NCI-H1694 (cell line): ENCODE measurements at places on chromosomes 13 and 19.

DNA sequence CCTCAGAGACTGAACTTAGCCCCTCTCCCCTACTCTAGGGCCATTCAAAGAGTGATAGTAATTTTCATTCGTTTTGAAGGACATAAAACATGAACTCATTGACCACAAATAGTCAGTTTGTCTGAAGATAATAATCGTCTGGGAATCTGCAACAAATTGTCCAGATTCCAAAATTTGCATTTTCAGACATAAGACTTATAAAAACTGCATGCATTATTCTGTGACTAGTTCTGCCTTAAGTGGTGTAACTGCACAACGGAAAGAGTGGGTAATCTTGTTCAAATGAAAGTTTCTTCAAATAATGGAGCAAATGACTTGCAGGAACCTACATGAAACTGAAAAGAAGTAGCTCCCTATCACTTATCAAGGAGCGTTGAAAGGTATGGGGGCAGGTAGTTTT is 8.4 kb downstream of the CSNK1A1L start:
- DNase-seq, result no peak

DNA sequence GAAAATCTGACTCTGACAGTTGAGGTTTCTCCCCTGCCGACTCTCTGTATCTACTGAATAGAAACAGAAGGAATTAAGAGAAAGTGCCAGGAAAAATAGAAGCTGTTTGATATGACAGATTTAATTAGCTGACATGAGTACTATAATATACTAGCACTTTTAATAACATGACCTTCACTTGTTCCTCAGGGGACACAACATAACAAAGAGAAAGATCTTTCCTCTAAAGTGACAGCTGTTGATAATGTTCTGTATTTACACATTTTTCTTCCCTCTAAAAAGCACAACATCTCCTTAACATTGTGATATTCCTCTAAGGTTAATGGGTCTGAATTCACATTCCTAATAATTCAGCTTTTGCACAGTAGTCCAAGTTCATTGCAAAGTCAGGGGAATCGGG is 1136.0 kb downstream of the PCDH17 start:
- no peak for DNase-seq

GRCh38 chr13:34750078-34750931 is 191.8 kb upstream of the NBEA start:
- no peak for DNase-seq

GRCh38 chr13:36518707-36519106 is 86.4 kb downstream of the CCNA1 start:
- DNase-seq, result no peak

GRCh38 chr13:102504002-102504401 is 92.8 kb upstream of the TPP2 start:
- no peak for DNase-seq

GRCh38 chr19:1397838-1398237 is 3.5 kb downstream of the GAMT start:
- DNase-seq, result no peak

DNA sequence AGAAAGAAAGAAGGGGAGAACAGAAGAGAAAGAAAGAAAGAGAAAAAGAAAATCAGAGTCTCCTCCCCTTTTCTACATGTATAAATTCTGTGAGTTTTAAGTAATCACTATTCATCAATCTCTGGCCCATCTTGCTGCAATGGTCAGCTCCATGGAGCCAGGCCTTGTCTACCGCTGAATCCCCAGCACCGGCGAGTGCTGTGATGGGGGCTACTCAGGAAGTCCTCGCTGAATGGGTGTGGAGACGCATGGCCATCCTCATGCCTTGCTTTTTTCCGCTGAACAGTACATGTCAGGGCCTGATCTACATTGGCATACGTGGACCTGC is 29.9 kb downstream of the GPR42 start:
- no peak for DNase-seq

DNA sequence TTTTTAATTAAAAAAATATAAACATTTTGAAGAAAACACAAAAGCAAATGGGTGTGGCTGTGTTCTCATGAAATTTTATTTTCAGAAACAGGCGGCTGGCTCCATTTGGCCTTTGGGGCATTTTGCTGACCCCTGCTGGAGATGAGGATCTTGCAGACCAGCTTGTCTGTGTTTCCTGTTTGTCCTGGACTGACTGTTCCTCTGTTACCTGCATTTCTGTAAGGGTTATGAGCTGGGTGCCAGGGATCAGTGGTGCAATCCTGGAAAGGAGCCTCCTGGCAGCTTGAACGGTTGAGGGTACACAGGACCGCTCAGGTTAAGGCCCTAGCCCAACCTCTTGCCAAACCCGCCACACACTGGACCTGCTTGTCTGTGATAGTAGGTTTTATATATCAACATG is 49.9 kb downstream of the ZNF787 start:
- no peak for DNase-seq

GRCh38 chr13:110652764-110653163 is 37.4 kb downstream of the NAXD start:
- no peak for DNase-seq

DNA sequence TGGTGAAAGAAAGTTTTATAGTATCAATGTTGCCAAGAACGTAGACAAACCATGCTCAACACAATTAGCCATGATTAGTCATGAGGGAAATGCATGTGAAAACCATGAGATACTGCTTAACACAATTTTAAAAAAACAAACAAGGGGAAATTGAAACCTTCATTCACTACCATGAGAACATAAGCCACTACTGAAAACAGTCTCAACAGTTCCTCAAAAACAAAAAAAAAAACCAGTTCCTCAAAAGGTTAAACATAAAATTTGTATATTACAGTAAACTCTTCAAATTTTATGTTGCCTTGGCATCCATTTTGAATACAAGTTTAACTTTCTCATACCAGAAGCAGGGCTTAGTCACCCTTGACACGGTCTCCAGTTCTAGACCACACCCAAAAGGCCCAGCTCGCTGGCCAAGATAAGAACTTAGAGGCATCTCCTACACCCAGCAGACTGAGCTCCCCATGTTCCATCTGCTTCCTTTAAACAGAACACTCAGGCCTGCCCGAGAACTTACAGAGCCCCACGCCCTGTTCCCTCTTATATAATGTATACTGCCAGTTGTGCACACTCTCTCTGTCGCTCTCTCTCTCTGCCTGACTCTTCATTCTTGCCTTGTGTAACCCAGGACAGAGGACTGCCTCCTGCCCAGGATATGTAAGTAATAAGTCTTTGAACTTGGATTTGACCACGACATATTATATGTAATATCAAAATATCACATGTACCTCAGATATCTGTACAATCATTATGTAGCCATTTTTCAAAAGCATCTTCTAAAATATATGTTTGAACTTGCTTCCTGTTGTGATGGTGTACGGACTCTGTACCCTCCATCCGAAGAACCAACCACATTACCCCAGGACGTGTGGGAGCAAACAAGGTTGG is 67.4 kb downstream of the STK24 start:
- DNase-seq, result no peak

DNA sequence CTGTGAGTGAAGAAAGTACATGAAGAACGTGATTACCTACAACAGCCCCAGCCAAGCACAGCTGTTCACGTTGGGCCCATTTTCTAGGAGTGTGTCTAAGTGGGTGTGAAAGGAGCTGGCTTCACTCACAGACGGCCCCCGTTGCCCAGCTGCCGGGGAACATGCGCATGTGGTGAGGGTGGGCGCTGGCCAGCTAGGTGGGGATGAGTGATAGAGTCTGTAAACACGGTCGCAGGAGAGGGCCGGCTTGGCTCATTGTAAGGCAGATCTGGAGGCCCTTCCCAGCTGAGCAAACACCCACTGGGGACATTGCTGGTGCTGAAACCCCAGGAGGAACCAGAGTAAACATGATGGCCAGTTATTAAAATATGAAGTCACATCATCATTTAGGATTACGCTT is 160.5 kb downstream of the TEX29 start:
- DNase-seq, result no peak

DNA sequence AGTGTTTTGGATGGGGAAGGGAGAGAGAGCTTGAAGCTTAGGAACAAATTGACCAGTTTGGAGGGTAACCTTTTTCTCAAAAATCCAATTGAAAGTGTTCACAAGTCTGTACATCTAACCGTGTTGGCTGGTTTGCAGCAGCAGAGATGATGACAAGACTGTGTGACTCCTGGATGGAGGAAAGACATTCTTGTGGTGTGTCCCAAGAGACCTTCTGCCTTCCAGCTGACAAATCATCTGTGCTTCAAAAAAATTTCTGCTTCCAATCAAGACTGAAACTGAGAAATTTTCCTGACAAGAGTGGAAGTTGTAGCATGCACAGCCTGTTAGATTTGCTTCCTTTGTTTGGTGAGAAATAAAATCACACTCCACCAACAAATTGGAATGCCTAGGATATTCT is 56.2 kb downstream of the LACC1 start:
- DNase-seq, result no peak

- no peak for DNase-seq
These were observed 371.6 kb upstream of the OBI1 start for GRCh38 chr13:79030513-79030912.

- DNase-seq, result no peak
These were observed 3.5 kb downstream of the IGFL1 start for GRCh38 chr19:46232938-46233621.

DNA sequence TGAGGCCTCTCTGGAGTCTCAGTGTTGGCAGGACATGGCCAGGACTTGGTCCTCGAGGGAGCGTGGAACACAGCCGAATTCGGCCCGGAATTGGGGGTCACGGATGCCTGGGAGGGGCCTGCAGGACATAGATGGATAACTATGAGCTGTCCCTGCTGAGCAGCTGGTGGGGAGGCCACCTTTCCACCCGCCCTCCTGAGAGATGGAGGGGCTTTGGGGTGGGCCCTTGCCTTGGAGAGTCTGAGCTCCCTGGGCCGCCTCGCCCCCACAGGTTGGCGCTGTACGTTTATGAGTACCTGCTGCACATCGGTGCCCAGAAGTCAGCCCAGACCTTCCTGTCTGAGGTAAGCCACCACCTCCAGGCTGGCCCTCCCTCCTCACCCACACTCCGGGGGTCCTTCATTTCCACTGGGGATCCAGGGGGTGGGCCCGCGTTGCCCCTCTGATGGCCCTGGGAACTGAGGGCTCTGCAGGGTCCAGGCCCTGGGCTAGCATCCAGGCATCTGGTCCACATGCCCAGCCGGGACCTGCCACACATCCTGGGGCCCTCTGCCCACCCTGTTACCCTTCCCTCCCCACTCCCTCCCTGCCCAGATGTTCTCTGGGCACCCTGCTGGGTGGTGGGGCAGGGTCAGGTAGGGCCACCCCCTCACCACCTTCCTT is 8.0 kb downstream of the SSBP4 start:
- no peak for DNase-seq

DNA sequence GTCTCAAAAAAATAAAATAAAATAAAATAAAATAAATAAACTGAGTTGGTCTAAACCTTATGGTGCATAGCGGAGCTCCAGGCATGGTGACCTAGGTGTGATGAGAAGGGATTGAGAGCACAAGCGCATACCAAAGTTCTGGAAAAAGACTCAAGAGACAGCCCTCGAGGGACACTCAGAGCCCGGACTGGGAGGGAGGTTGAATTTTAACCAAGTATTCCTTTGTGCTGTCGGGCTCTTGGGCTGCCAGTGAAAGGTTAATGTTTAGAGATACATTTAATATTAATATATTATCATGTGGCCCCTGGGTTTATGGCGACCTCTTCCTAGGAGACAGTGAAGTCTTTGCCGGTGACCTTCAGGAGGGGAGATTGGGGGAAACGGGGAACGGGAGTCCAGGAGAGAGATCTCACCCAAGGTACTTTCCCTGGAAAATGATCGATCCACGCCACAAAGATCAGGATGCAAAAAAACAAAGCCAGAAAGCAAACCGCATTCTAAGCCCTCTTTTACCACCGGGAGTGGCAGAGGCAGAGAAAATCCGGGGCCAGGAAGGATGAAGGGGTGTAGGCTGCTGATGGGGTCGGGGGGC is 1.6 kb downstream of the FUT6 start:
- DNase-seq, result no peak

- DNase-seq, result no peak
These were observed 205.5 kb downstream of the NDFIP2 start for GRCh38 chr13:79686441-79686840.

DNA sequence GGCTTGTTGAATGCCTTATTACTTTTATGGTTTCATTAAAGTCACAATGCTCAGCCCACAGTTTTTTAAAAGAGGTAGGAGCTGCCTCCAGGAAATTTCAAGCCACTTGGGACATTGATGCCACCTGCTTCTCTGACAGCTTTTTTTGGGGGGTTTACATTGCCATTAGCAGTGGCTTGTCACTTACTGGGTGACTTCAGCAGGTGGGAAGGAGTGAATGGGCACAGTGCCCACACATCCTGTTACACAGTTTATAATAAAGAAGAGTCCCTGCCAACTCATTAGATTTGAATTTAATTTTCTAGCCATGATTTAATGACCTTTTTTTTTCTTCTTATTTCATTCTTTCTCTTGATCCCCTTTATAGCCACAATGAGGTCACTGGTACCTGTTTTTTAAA is 61.0 kb downstream of the NHLRC3 start:
- no peak for DNase-seq

DNA sequence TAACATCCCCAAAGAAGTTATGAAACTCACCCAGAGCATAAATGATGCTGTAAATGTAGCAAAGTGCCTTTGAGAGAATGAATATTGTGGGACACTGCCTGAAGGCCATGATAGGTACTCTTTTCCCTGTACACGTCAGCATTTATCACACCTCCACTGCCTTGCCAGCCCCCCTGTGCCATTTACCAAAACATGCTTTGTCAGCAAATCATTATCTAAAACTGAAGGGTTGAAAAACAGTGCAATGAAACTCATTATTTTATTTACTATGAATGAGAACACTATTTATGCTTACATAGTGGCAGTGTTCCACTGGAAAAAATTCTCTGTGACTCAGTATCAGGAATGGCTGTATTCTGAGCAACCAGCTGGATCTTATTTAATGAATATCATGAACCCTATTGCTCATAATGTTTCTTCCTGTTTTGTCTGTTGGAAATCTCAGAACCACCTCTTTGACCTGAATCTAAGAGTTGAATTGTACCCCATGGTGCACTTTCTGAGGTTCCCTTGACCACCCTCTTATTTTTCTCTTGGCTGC is 564.1 kb downstream of the DCT start:
- DNase-seq, result no peak

DNA sequence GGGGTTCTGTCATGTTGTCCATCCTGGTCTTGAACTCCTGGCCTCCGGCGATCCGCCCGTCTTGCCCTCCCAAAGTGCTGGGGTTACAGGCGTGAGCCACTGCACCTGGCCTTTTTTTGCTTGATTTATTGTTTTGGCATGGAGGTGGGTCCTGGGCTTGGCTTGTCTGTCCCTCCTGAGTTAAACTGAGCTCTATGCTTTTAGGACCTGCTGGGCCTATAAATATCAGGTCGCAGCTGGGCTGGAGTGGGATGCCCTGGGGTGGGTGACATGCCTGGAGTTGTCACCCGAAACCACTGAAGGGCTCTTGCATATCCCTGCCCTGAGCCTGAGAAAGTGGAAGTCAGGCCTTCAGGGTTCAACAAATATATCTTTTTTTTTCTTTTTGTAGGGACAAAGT is 5.5 kb downstream of the ARRDC5 start:
- DNase-seq, result no peak
